T-helper 2 cell (primary cell): ENCODE measurements at places on chromosomes 7 and 10.

DNA sequence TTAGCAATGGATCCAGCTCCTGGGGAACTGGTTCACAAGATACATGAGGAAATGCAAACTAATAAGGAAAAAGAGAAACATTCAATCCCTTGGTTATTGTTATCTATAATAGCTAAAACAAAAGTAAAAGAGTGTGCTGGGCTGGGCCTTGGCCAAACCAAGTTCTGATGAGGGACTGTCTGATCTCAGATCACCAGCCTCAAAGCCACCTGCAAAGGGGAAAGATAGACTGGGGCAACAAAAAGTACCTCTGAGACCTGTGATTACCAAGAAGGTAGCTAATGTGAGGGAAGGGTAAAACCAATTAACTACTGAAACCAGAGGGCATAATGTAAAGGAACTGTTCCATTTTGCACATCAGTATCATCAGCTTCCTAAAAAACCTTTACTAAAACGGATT lies 51.2 kb downstream of the HTR7 start:
- no peak for DNase-seq

GRCh38 chr10:78170026-78170475 lies 136.4 kb downstream of the RPS24 start:
- DNase-seq, result no peak

GRCh38 chr10:1157615-1157933 lies 101.4 kb downstream of the WDR37 start:
- DNase-seq, result no peak

DNA sequence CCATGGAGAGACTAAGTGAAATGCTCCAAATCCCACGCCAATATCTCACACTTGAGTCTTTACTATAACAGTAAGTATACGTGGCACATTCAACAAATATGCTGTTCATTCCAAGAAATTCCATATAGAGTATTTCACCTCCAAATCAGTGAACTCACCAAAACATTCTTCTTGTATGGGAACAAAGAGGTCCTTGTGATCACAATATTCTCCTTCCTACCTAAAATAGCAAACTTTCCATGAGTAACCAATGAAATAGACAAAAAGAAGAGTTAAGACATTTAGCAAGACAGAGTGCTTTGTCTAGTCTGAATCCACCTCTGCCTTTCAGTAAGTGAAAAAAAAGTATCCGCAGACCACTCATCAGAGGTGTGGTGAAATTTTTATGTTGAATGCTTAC lies 77.3 kb upstream of the NXPH1 start:
- DNase-seq, result no peak

GRCh38 chr7:140526787-140527664 lies 47.7 kb upstream of the MKRN1 start:
- DNase-seq, result no peak

- no peak for DNase-seq
Measured at GRCh38 chr10:32938554-32939061, 19.4 kb downstream of the ITGB1 start.

DNA sequence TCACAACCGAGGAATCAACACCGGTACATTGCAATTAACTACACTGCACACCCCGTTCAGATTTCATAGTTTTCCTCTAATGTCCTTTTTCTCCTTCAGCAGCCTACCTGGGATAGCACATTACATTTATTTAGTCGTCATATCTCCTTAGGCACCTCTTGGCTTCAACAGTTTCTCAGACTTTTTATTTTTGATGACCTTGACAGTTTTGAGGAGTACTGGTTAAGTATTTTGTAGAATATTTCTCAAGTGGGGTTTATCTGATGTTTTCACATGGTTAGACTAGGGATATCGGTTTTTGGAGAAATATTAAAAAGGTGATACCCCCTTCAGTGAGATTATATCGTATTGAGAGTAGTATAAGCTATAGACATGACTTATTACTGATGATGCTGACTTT lies 87.0 kb upstream of the GLCCI1 start:
- no peak for DNase-seq

GRCh38 chr10:103678178-103678526 lies 177.2 kb downstream of the SH3PXD2A start:
- DNase-seq, result peak; percentile 96

DNA sequence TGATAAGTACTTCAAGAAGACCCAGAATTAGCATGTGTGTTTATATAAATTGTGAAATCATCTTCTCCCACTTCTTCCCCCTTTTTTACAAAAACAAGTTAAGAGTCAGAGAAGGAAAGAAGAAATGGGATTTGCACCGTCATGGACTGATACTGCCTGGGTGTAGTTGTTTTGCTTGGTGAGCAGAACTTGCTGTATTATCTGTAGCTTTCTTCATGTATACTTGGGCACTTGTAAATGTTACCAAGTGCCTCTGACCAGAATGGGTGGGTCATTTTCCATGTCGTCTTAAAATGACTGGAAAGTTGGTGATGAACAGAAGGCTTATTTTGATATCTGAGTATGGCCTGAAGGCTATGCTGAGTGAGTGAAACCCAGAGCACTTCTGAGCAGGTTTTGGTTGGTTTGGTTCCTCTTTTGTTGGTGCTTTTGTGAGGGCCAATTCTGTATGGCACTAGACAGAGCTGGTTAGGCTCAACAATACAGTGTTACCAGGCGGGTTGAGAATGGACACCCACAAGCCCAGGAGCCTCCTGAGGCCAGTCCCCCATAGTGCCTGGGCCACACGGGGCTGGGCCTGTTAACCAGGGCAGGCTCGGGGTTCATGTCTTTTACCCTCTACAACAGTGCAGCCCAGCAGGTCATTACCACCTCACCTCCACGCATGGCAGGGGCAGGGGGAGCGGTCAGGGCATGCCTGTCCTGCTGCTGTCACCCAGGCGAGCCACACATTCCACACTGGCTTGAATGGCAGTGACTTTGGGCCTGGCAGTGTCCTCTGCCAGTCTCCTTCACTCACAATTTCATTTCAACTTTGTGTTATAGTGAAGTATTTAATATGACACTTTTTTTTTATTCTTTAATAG lies 115.1 kb downstream of the CCNY start:
- no peak for DNase-seq

DNA sequence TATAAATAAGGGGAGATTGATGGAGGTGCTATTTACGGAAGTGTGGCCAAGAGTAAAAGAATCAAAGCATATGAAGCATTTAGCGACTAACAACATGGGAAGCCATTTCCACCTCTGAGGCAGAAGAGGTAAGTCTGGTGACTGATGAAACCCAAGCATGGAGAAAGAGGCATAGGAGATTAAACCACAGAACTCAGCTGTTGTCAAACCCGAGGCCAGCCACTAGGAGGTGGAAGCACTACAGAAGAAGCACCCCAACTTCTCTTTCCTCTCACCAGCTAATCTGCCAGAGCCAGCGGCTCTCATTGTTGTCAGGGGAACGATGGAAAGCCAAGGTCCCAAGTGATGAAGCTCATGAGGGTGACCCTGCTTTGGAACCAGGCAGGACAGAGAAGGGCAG lies 19.6 kb upstream of the CNTNAP2 start:
- DNase-seq, result no peak

- DNase-seq, result no peak
Measured at GRCh38 chr7:617614-618538, 98.2 kb upstream of the PDGFA start.

- DNase-seq, result no peak
Measured at GRCh38 chr10:67476201-67476600, 219.8 kb downstream of the CTNNA3 start.

DNA sequence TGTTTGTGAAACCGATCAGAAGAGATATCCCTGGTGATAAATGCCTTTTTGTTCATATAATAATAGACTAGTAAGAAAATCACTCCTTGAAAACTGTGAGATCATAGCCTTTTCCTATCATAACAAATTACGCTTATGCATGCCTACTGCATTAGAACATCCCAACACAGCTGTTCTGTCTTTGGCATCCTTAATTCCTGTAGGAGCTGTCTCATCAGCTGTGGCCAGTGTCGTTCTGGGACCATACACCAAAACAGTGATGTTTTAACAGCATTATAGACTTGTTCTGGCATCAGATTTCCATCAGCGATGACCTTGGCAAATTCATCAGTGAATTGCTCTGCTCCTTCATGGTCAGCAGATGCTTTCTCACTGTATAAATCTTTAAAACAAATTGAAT lies 423.6 kb upstream of the LRGUK start:
- no peak for DNase-seq
